ENCODE measurements at places on chromosomes 6 and 20.
A peak's percentile ranks its signal among the peaks of the same experiment; 100 is the strongest.

DNA sequence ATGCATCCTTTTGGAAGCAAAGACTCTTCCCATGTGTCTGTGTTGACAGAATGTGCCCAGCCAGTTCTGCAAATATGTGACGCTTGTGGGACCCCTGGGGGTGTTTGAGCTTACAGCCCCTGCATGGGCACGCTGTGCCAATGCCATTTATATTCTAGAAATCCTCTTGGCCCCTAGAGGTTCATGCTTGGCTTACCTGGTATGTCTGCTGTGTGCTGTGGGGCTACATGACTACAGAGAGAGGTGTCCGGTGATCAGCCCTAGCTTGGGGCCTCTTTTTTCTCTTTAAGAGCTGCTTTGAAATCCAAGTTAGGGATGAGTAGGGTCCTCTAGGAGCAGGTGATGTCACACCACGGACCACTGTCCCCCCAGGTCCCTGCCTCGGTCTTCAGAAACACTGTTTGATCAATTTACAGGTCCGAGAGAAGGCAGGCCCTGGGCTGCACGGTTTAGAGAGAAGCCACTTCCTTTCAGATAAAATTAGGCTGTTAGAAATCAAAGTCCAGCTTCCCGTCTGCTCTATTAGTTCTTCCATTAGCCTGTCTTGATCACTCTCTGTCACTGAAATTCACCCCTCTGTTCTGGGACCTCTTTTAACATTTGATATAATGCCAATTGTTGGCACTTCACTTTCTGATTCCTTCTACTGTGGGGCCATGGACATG lies 26.5 kb downstream of the BCAS4 start:
- no peak for DNase-seq

DNA sequence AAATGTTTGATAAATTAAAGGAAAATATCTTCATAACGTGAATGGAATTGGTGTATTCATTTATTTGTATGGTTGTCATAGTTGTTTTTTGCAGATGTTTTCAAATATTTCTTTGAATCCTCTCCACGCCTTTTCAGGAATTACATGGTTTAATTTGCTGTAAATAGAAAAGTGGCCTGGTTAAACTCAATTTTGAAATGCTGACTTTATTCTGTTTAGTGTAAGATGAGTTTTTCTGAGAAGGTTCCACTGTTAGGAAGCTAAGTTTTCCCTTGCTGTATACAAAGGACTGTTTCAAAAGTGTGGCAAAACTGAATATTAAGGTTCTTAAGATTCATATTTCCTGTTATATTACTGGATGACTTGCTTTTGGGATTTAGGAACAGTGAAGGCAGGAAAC lies 503 bp upstream of the ZC2HC1B start:
- no peak for DNase-seq

DNA sequence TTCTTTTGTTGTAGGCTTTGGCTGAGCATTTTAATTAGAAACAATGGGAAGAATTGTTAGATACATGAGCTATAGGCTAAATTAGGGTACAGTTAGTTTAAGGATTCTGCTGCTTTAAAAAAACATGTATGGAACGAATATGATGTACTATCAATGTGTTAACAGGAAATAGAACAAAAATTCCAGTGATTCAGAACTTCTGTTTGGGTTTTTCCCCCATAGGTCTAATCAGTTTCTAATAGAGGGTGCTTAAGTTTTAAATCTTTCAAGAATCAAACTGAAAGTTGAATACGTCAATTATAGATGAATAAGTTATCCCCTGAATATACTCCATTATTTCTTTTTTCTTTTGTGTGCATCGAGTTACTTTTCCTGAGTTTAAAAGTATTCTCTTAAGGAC lies 1.9 kb downstream of the TAB2 start:
- no peak for DNase-seq

DNA sequence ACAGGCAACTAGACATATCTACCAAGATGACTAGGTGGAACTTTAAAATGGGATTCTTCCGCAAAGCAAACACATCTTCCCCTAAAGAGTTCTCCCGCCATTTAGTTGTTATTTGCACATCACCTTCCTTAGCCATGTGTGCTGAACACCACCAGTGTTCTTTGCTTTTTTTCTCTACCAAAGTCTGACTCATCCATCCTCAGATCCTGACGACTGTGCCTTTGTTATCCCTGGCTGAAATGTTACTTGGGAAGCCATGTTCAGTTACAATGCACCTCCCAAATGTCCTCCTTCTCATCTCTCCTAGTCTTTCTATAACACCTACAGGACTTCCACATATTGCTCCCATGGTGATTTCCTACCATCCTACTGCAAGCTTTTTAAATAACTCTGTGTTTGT lies 593.5 kb upstream of the ARID1B start:
- no peak for DNase-seq

GRCh38 chr20:7291946-7292345 lies 524.5 kb downstream of the BMP2 start:
- DNase-seq, result no peak

GRCh38 chr6:113742342-113742741 lies 114.8 kb upstream of the MARCKS start:
- no peak for DNase-seq

- no peak for DNase-seq
Observed at GRCh38 chr6:112957536-112957916, 610.4 kb downstream of the RFPL4B start.

DNA sequence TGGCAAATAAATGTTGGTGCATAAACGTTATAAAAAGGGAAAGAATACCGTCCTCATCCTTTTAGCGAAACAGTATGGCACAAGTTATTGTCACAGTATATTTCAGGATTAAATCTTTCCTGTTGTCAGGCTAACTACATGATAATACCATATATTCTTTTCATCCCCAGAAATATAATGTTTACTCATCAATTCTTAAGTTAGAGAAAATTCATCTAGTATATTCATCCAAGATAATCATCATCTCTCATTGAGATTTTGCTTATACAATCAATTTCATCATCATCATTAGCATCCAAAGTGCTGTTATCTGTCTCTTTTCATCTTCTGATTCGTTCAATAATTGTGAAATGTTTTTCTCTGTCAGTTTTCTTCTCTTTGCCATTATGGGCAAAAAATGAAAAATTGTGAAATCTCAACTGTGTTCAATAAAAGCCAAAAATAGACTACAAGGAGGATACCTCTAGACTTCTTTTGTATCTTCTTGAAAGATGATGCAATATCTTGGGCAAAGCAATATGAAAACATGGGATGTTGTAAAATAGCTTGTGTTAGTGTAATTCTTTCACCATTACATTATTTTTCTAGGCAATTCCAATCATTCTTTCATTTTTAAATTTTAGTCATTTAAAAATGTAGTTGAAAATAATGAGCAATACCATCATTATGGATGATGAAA lies 2.6 kb downstream of the SPACA1 start:
- no peak for DNase-seq

GRCh38 chr6:102679865-102680264 lies 1286.4 kb downstream of the GRIK2 start:
- DNase-seq, result no peak

- DNase-seq, result no peak
Observed at GRCh38 chr6:53831936-53832660, 37.3 kb downstream of the LRRC1 start.

- DNase-seq, result no peak
Observed at GRCh38 chr6:121515630-121516265, 80.3 kb downstream of the GJA1 start.

- DNase-seq, result no peak
Observed at GRCh38 chr6:131001945-131002660, 60.9 kb downstream of the EPB41L2 start.

GRCh38 chr6:57222743-57223077 lies 603 bp upstream of the RAB23 start:
- no peak for DNase-seq

DNA sequence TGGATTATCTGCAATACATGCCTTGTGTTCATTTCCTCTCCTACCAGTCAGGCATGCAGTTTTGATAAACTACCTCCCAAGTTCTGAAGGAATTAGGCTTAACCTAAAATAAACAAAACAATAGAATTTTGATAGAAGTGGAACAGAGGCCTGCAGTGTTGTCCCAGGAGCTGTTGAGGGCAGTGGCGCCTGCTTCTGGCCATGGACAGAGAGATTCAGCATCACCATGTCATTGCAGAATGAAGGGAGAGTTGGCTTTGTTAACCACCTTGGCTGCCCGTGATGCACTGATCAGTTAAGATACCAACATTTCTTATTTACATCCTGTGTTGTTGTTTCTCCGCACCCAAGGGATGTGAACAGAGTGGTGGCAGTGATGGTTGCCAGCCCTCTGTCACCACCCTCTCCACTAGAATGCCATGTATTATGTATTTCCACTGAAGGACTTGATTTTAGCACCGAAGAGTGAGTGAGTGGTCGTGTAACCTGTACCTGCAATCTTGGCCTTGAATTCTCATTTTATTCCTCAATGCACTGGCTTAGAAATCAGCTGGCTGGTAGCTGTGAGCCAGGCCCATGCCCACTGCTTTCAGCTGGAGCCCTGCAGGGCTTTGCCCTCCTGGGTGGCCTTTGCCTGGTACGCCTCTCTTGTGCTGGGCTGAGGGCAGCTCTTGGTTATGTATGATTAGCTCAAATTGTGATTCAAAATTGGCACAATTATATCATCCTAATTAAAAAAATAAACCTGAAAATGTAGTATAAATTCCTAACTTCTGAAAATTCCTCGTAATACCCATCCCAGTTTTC lies 56.5 kb downstream of the SHLD1 start:
- no peak for DNase-seq

DNA sequence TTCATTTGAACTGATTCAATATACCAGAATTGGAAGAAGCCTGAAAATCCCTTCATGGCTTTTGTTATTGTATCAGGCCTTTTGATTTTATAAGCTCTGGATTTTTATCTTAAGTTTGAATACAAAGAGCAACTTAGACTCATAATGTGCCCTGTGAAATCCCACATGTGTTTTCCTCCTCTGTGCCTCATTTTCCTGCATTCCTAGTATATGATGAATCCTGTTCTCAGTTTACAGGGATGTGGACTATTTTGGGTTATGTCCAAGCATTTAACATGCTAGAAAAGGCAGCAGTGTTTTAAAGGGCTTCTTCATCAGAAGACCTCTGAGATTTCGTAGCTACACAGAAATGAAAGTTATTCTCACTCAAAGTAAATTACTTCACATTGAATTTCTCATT lies 455.0 kb downstream of the RFPL4B start:
- peak; percentile 84 for DNase-seq

- no peak for DNase-seq
Observed at GRCh38 chr6:124285146-124285545, 481.5 kb downstream of the NKAIN2 start.

- no peak for DNase-seq
Observed at GRCh38 chr6:37007340-37008043, 2.0 kb downstream of the FGD2 start.

DNA sequence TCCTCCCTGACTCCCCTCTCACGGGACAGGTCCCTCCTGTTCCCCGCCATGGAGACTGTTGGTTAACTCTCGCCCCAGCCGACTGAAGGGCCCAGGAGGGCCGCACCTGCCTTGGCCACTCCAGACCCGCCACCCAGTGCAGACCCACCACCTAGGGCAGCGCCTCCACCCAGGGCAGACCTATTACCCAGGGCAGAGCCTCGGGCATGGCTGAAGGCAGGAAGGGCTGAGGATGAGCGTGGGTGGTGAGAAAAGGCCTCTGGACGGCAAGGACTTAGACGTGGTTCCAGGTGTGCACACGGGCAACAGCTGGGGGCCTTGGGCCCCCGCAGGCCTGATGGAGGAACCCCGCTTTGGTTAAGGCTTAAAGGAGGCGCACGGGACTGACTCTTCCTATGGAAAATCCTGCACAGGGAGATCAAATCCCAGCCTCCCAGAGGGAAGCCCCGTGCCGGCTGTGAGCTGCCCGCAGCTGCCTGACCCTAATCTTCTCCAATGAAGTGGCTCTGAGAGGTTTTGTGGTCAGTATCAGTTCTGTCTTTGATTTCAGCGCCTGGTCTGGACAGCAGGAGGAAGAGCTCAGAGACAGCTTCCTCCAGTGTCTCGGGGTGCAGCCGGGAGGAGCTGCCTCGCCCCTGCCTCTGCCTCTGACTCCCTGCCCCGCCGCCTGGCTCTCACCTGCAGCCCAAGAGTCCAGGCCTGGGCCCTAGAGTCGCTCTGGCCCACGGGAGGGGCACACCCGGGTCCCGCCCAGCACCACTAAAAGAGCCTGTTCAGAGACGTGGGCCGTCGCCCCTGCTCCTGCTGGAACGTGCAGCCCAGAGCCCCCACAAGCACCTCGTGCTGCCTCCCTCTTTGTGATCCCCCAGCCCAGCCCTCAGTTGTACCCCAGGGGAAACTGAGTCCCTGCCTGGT lies 12.1 kb upstream of the CHRNA4 start:
- no peak for DNase-seq

DNA sequence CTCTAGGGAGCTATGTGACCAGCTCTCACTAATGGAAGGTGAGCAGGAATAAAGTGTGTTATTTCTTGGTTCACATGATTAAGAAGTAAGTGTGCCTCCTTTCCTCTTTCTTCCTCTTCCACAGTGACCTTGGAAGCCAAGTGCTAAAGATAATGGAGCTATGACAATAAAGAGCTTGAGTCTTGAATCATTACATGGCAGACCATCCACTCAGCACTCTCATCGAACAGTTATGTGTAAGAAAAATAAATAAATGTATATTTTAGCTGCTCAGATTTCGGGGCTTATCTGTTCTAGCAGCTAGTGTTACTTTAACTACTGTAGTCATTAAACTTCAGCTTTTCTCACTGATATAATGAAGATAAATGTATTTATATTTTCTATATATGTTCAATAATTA lies 72.9 kb downstream of the HDGFL1 start:
- DNase-seq, result no peak

DNA sequence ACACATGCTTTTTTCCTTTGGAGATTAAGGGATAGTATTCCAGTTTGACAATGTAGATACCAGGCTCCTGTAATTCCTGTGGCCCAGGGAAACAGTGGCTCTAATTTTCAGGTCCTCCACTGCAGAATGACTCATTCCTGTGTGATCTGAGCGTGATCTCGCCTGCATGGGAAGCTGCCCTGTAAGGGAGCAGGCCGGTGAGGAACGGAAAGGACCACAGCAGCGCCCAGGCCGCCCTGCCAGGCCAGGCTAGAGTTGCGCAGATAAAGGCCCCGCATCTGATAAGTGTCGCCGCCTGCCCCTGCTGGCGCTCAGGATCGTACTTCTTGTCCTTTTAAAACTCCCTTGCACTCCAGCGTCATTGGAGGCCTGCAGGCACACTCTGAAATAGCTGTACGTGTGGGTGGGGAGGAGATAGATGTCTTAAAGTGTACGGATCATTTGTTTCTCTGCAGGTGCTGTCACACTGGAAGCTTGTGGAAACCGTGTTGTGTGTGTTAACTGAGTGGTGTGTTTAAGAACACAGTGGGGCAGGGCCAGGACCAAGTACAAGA lies 60.7 kb downstream of the SYNJ2 start:
- peak; percentile 79 for DNase-seq

GRCh38 chr6:149884215-149884614 lies 13.7 kb downstream of the RAET1E start:
- no peak for DNase-seq
